Motor neuron (in vitro differentiated cells): ENCODE measurements at places on chromosomes 4 and X. TPM values are rescaled to one million over a fixed set of nuclear protein-coding genes. Genes with fewer than 3 reads are reported as not detected.

The TMEM31 gene
- 0.73 TPM in 1 of 2 replicates, not detected in the other for total RNA-seq

The CD38 gene
- total RNA-seq: 0.09 and 0.17 TPM in 2 replicates

The GAGE13 gene
- total RNA-seq: not detected in 2 replicates

DNA sequence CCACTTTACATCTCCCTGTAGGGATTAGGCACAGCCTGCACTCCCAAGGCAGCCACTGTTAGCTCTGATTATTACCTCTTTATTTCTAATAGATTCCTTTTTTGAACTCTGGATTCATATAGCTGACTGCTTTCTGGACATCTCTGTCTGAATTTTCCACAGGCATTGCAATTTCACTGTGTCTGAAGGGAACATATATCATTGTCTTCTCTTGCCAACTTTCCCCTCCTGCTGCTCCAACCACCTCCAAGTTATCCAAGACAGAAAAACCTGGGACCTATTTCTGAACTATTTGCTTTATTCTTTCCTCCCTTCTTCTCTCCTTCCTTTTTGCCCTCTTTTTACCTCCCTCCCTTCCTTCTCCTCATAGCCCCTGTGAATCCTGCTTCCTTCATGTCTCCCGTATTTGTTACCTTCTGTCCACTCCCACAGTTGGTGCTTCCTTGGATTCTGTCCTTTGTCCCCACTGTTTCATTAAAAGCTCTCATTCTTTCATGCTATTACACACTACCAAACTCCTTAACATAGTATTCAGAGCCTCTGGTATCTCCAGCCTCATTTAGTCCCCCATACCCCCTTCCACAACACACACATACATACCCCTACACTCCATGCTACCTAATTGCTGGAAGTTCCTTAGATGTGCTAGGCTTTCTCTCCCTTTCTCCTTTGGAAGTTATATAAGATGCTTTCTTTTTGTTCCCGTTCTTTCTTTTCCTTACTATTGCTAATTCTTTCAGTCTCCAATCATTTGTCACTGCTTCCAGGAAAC, 34.7 kb downstream of the FGF2 start:
- no peak for ATAC-seq

GRCh38 chr4:152259866-152260265, 276.0 kb downstream of the FBXW7 start:
- ATAC-seq: no peak

DNA sequence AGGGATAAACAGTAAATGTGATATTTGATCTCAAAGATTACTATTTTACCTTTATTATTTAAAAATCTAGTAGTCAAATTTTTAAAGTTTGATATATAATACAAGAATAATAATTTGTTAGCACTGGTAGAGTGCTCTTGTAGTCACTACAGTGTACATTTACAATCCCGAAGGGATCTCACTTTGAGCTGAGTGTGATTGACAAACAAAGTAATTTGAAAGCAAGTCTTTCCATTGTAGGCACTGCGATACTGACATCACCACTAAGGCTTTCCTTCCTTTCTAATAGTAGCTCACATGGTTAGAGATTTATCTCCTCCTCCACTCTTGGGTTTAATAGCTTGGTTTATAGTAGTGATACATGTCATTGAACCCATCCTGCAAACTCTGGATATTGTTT, 280.6 kb downstream of the PARM1 start:
- ATAC-seq: no peak
